ENCODE measurements at places on chromosomes 7 and 10.

DNA sequence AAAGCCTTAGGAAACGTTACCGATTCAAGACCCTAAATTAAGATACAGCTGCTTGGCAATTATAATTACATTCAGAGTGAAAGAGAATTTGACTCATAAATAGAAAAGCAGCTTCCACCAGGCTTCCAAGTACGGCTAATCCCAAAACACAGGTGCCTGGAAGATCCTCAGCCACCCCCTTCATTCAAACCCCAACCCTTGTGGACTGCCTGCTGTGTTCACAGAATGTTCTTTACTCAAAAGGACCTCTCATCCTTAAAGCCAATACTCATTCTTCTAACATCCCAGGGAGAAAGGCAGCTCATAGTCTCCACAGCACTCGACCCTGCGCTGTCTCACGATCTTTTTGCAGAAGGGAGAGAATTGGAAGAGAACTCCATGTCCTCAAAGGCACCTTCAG is 32.9 kb downstream of the RNF32 start:
- DNase-seq = no peak

- DNase-seq = no peak
These were observed 23.2 kb downstream of the LYZL2 start for GRCh38 chr10:30606313-30606712.

- DNase-seq = no peak
These were observed 18.9 kb upstream of the ZNF212 start for GRCh38 chr7:149220534-149220933.

- no peak for DNase-seq
These were observed 29.1 kb upstream of the EFCAB10 start for GRCh38 chr7:105610165-105610930.

- DNase-seq = no peak
These were observed 246.1 kb downstream of the KLF6 start for GRCh38 chr10:3538656-3539531.

DNA sequence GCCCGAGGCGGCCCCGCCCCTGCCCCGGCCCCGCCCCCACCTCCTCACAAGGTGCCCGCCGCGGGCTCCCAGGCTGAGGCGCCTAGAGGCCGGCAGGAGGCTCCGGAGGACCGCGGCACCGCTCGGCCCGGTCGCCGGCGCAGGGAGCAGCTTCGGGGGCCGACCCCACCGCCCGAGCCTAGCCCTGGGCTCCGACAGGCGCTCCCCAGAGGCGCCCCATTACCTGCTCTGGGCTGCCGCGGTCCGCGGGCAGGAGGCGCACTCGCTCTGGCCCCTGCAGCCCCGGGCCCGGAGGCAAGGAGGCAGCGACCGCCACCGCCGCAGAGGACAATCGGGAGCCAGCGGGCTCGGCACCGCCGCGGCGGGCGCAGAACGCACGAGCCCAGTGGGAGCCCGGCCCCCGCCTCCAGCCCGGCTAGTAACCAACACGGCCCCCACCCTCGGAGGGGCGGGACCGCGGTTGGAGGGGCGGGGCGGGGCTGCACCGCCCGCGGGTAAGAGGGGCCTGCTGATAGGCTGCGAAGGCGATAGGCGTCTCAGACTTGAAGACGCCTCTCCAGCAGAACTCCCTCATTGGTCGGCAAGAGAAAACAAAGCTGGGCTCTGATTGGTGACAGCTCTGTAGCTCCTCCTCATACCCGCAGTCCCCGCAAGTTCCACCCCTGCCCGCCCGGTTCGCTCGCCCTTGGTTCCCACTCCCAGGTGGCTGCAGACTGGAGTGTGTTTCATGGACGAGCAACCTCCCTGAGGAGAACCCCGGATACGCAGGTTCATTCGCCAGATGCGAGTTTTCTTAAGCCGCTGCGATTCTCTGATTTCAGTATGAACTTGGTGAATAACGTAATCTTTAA is at the start of gene MPP7:
Gene MPP7 (minus strand): TSS at position 427 of the 851 bp plus-strand sequence. CDS start 64,460 bp downstream, outside the sequence.
- peak; percentile 91 for DNase-seq

DNA sequence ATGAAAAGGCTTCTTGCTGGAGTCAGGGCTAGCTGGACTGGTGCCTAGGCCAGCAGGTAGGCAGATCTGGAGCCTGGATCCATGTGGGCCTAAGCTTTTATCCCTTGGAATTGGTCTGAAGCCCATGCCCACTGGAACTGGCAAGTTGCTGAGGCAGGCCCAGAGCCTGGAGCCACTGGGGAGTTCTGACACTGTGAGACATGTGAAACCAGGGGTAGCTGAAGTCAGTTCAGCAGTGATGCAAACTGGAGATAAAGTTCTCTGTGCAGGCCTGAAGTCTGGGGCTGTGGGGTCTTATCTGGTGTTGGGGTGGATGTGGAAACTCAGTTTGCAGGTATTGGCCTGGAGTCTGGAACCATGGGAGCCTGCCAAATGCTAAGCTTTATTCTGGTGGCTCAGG is 9.7 kb upstream of the THSD7A start:
- no peak for DNase-seq

DNA sequence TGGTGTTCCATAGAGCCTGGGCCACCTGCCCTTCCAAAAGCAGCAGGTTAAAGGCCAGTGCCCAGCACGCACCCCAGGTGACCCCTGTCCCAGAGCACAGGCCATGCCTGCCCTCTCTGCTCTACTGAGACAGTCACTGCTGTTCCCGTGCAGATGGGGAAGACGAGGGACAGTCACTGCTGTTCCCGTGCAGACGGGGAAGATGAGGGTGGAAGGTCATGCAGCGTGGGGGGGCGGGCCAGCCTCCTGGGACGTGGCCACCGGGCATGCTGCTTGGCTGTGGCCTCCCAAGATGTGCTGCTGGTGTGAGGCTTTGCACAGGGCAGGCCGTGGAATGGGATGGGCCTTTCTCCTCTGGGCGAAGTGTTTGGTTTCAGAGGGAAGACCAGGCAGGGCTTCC is 18.4 kb downstream of the LRRC27 start:
- DNase-seq = no peak

GRCh38 chr7:4240042-4240441 is 442.1 kb upstream of the FOXK1 start:
- DNase-seq = no peak

- DNase-seq = no peak
These were observed 45.8 kb downstream of the THSD7A start for GRCh38 chr7:11786186-11786585.

- no peak for DNase-seq
These were observed 283.0 kb upstream of the FOXK1 start for GRCh38 chr7:4399121-4399520.

GRCh38 chr7:3094701-3095445 is 51.2 kb upstream of the CARD11 start:
- peak; percentile 26 for DNase-seq

DNA sequence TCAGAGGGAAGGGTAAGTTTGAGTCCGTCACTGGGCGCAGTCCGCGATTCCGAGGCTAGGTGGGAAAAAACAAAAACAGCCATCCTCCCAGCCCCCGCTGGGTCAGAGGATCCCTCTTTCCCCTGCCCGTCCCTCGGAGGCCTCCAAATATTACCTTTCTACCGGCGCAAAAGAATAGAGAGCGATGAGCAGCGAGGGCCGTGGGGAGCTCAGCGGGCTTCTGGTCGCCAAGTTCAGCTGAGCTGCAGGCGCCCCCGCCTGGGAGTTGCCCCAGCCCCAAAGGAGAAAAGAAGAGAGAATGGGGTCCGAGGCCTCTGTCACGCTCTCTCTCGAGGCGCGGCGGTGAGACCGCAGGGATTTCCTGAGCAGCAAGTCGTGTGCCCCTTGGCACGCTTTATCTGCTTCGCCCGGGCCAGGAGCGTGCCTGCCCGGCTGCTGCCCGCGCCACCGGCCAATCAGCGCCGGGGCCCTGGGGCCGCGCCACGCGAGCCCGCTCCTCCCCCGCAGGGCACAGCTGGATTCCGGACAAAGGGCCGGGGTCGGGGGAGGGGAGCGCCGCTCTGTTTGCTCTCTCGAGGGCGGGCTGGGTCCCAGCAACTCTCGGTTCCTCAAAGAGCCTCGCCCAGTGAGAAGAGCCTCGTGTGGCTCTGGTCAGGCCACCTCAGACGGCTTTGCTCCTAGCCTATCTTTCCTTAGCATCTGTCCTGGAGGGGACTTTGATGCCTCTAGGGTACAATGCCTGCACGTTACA is at the start of gene NEUROG3:
Gene NEUROG3 (minus strand): TSS at position 367 of the 751 bp plus-strand sequence. CDS start 379 bp downstream, outside the sequence.
- no peak for DNase-seq

DNA sequence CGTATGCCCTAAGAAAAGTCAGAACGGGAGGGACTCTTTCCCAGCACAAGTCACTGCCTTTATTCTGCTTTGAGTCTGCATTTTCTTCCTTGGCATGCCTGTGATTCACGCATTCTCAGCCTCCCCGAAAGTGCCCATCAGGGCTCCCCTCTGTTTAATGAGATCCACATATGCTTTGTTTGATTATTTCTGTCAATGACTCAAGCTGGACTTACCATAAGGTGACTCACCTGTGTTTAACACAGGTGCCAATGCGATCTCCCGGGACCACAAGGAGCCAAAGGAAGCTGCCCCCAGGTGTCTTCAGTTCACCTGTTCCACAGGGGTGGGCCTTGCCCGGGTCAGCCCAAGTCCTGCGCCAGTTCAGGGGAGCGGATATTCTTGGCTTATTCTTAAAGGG is 386.0 kb upstream of the SHH start:
- no peak for DNase-seq

GRCh38 chr10:88361995-88362807 is 220.9 kb downstream of the RNLS start:
- no peak for DNase-seq

DNA sequence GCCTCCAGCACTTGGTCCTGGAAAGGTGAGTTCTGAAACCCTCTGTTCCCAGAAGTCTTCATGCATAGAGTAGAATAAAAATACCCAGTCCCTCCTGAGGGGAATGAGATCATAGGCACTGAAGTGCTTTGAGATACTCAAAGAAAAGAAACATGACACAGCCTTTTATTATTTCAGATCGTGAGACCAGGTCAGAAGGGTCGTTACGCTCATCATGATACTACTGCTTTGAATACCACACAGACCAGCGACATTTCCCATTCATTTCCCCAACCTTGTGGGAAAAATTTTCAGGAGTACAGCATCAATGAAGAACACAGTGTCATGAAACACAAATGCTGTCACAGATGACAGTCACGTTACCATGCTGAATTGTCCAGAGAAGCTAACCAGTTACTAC is 15.0 kb downstream of the CLRN3 start:
- DNase-seq = no peak

DNA sequence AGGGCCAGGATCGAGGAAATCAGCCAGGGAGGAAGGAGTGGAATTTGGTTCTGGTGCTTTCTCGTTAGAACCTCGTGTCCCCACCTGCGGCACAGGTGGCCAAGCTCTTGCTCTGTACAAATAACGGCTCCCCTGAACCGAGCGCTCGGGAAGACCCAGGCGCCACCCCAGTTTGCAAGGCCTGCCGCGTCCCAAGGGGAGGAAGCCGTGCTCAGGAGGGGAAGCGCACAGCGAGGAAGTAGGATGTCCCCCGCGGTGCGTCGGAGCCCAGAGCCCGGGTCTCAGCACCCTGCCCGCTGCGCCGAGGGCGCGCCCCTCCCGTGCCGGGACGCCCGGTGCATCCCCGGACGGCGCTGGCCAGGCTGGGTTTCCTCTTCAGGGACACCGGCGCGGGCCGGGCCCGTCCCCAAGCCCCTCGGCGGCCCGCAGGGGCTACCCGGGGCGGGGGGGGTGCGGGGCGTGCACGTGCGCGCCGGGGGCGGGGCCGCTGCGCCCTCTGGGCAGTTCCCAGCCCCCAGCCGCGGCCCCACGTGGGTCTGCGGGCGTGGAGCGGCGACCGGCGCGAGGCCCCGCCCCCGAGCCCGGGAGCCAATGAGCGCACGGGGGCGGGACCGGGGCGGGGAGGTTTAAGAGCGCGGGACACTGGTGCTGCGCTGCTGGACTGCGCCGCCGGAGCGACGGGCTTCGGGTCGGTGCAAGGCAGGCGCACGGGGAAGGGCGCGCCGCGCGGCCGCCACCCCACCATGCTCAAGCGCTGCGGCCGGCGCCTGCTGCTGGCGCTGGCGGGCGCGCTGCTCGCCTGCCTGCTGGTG is at the start of gene LFNG:
Gene LFNG (plus strand): TSS at position 656 of the 812 bp plus-strand sequence. CDS start 88 bp downstream, at position 744.
- DNase-seq = peak; percentile 75

GRCh38 chr7:947391-948210 is 6.9 kb downstream of the ADAP1 start:
- DNase-seq = no peak

GRCh38 chr10:112376396-112376790 is 2.5 kb downstream of the ACSL5 start:
- no peak for DNase-seq

GRCh38 chr7:135842446-135843179 is 94.0 kb upstream of the FAM180A start:
- no peak for DNase-seq

All from activated naive CD4-positive, alpha-beta T cell (primary cell).